ENCODE measurements at places on chromosomes 6 and 20. TPM values are rescaled to one million over a fixed set of nuclear protein-coding genes. Genes with fewer than 3 reads are reported as not detected.

MUC21 gene
- total RNA-seq = not detected

TNF gene
- not detected for total RNA-seq

C6orf15 gene
- total RNA-seq = not detected

DLK2 gene
- total RNA-seq = 0.66 TPM

IRAK1BP1 gene
- total RNA-seq = 5.4 TPM

TPX2 gene
- 104 TPM for total RNA-seq
